T-helper 17 cell (primary cell): ENCODE measurements at places on chromosomes 5 and 9. TPM values are rescaled to one million over a fixed set of nuclear protein-coding genes. Genes with fewer than 3 reads are reported as not detected.

GDA gene
- not detected for total RNA-seq

- DNase-seq: no peak
- H3K36me3 ChIP-seq: peaks cover 2% of the 10 kb centered on the region
- H3K4me1 ChIP-seq: no peaks in the 10 kb centered on the region
- H3K4me3 ChIP-seq: no peak overlapping the region
- H3K27me3 ChIP-seq: peaks cover 36% of the 10 kb centered on the region
Observed at GRCh38 chr5:154145268-154145667, 45.3 kb upstream of the GALNT10 start.

DNA sequence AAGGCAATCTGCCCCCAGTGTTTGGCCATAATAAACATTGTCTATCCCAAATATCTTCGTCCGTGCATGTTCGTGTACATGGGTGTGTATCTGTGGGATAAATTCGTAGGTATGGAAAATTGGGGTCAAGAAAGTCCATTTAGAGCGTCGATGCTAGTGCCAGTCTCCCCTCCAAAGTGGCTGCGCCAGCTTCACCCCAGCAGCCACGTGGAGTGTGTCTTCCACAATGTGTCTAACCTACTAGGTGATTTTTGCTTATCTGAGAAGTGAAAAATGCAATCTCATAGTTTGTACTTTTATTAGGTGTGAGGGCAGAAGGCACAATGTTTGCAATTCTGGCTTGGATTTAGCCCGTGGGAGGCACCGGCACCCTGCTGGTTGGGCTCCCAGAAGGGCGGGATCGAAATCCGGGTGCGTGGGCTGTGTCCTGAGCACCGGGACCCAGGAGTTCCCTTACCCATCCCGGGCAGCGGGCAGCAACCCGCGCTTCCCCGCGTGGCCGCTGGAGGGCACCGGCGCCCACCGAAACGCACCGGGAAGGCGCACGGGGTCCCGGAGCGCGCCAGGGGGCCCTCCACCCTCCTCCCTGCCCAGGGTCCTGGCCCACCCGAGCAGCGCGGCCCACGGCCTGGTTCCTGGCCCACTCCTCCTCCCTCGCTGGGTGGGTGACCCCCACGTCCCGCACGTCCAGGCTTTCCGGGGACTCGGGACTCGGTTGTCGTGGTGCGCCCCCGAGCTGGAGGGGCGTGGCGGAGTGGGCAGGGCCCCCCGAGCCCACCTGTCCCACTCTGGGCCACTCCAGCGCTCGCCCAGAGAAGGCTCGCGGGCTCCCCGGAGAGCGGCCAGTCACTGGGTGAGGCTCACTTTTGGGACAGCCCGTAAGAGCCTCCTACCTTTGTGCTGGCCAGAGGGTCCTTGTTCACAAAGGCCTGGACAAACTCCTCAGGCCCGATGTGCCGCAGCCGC is 55.4 kb upstream of the RNF130 start:
- peaks cover 33% of the 10 kb centered on the region for H3K27me3 ChIP-seq
- H3K4me1 ChIP-seq: peaks cover 7% of the 10 kb centered on the region
- H3K36me3 ChIP-seq: no peaks in the 10 kb centered on the region

DNA sequence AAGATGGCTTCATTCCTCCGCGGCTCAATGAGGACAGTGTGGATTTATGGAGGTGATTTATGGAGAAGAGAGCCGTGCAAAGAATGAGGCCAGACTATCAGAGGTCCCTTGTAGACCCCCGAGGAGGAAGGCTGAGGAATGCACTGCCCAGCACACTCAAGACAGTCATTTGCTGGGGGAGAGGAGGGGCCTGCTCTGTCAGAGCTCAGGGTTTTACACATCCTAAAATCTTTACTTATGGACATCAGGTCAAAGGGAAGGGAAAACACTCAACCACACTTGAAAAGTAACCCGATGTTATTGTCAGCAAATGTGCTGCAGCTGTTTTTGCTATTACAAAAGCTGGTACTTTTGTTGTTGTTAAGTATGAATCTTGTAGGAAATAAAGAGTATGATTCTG is 289.5 kb downstream of the SLIT3 start:
- H3K36me3 ChIP-seq: no peaks in the 10 kb centered on the region
- no peaks in the 10 kb centered on the region for H3K4me1 ChIP-seq
- no peak overlapping the region for H3K27ac ChIP-seq
- no peak for DNase-seq

GFI1B gene
- 29.3 TPM for total RNA-seq
